ENCODE measurements at places on chromosomes 3 and 15.

GRCh38 chr3:63519426-63519825 lies 133.0 kb upstream of the SNTN start:
- DNase-seq, result no peak

GRCh38 chr3:100090669-100091005 lies 23.7 kb downstream of the FILIP1L start:
- no peak for DNase-seq

DNA sequence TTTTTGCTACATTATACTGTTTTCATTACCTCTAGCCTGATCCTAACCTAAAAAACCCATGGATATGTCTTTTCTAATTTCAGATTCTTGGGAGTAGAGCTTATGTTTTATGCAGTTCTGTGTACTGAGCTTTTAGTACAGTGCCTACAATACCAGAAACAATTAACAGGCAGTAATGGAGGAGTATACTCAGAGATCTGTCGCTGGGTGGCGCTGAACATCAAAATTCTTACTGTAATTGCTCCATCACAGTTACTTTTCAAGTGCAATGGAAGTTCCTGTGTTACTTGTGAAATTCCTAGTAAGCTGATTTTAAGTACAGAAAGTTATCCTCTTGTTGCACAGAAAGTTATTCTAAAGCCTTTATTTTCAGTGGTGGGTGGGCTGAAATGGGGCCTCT lies 66.9 kb downstream of the RNF13 start:
- DNase-seq, result peak; percentile 46

DNA sequence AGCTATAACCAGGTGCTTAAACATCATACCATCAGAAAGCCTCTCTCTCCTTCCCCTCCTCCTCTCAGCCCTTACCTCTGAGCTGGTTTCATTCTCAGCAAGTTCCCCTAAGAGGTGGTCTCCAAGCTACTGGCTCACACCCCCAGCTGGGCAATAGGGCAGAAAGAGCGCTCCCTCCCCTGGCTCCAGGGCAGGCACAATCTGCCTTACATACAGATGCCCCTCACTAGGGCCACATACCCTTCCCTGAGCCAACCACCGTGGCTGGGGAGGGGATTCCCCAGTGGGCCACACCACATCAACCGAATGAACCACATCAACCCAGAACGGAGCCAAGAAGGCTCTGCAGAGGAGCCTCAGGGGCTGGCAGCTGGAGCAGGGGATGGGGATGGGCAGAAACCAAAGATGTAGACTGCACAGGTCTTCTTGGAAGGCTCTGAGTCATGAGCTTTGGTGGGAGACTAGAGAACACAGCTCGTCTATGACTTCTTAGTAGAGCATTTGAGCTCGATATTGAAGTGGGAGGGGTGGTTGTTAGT lies 4.6 kb upstream of the FBLN2 start:
- no peak for DNase-seq

GRCh38 chr15:34327906-34328305 lies 9.7 kb downstream of the SLC12A6 start:
- DNase-seq, result no peak

DNA sequence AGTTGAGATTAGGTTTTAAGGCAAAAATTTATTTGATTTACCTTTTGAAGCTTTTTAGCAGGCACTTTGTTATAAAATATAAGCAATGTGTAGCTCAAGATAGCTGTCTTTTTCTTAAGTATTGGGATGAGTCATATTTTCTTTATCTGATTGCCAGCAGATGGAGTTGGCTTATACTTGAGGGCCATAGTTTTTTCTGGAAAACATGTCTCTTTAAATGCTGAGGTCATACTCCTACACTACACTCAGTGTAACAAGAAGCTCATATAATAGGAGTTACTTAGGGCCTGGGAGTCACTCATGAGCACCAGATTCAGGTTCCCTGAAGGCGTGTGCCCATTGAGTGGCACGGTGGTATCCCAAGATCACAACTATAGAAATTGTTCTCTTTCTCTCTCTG lies 579.8 kb downstream of the EDEM1 start:
- DNase-seq, result no peak

GRCh38 chr3:125058959-125059358 lies 3.2 kb upstream of the HEG1 start:
- no peak for DNase-seq

- no peak for DNase-seq
These were observed 42.9 kb downstream of the SMAD3 start for GRCh38 chr15:67108122-67108961.

DNA sequence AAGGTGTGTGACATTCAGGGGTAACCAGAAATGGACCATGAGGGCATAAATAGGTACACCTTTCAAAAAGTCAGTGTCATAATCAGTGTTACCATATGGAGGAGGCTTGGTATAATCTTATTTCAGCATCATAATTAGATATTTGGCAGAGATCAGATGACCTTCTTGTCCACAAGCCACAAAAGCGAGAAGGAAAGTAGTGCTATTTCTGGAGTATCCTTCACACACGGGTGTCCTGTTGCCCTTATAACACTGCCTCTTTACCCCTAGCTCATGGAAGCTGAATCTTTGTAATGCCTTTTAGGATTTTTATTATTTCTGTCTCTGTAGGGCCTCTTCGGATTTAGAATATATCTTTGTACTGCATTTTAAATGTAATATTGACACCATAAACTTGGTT lies 132.8 kb downstream of the LRIG1 start:
- DNase-seq, result no peak

DNA sequence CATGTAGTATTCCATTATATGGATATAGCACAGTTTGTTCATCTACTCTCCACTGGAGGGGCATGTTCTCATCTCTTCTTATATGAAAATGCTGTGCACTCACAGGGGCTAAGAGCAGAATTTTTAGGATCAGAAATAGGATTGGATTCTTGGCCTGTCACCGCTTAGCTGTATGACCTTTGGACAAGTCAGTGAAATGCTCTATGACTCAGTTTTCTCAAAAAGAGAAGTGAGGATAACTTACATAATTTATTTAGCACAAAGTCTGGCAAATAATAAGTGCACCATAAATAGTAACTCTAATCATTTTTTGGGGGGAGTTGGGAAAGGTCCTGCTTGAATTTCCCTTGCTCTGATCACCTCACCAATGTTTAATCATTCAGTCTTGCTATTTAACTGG lies 103.7 kb upstream of the LRIG1 start:
- no peak for DNase-seq

DNA sequence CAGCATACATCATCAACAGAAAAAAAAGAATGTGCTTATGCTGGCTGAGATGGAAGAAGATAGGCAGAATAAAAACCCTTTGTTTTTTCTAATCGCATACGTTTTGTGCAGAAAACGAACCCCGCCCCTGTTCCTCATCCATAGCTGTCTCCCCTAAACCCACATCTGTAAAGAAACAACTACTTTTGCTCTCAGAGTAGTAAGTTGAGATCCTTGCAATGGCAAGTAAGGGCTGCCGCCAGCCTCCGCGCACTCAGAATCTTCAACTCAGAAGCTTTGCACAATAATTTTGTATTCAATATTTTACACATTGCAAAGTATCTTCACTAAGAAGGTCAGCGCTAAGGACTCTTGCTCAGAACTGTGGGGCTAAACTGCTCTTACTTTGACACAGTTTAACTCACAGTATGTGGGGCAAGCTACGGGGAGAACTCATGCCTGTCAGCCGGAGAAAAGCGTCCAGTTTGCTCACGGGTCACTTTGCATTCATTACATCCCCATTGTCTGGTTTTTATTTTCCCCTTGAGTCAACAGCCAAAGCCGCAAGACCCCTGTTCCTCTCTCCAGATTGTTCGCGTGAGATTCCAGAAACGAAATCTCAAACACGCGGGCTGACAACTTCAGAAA lies 1.0 kb downstream of the LYSMD4 start:
- no peak for DNase-seq

DNA sequence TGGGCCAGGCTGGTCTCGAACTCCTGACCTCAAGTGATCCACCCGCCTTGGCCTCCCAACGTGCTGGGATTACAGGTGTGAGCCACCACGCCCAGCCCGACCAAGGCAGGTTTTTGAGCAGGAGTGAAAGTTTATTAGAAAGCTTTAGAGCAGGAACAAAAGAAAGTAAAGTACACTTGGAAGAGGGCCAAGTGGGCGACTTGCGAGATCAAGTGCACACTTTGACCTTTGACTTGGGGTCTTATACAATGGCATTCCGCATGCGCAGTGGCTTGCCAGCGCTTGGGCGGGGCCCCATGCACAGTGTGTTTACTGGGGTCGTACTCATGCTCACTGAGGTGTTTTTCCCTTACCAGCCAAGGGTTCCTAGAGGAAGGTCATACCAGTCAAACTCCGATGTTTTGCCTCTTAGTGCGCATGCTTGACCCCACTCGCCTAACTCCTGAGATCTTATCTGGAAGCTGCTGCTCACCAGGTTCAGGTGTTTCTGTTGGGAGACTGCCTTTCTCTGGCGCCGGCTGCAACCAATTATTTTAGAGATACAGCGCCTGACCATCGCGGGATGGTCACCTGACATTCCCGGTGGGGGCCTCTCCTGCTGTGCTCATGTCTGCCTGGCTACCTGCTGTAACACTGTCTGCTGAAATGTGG lies 46.9 kb upstream of the FLNB start:
- no peak for DNase-seq
